ENCODE measurements at places on chromosomes 4 and X. TPM values are rescaled to one million over a fixed set of nuclear protein-coding genes. Genes with fewer than 3 reads are reported as not detected.

DNA sequence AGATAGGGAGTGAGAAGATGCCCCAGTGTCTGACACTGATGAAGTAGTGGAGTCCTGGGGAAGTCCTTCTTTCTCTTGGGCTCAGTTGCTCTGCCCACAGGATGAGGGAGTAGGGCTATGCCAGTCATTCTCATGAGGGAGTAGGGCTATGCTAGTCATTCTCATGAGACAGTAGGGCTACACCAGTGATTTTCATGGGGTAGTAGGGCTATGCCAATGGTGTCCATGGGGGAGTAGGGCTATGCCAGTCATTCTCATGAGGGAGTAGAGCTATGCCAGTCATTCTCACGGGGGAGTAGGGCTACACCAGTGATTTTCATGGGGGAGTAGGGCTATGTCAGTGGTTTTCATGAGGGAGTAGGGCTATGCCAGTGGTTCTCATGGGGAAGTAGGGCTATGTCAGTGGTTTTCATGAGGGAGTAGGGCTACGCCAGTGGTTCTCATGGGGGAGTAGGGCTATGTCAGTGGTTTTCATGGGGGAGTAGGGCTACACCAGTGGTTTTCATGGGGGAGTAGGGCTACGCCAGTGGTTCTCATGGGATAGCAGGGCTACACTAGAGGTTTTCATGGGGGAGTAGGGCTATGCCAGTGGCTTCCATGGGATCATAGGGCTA lies 43.3 kb upstream of the SOD3 start:
- no peak for DNase-seq

DNA sequence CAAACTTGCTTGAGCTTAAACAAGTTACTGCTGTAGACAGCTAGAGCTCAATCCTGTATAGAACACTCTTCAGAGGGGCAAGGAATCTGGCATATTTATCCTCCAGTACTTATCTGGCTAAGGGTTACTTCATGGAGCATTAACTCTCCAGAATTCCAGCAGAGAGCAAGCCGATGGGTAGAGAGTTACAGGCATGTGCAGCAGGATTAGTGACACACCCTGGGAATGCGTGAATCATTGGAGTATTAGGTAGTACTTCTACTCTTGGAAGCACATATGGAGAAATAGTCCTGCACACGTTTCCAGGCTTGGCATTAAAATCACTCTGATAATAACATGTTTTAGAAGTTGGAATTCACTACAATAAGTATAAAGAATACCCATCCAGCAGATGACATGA lies 35.4 kb downstream of the GRXCR1 start:
- DNase-seq = no peak

DNA sequence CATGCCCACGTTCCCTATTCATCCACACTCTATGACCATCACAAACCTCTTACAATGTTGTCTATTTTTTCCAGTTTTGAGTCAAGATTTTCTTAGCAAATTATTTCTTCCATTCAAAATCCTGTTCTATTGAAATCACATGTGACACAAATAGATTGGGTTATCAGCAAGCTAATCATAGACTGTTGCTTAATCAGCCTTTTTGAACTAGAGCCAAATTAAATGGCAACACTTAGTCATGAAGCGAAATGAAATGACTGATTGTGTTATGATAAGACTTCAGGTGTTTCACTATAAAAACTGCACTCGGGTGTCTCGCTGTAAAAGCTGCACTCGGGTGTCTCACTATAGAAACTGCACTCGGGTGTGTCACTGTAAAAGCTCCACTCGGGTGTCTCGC lies 890.0 kb upstream of the FRG1 start:
- no peak for DNase-seq

GRCh38 chr4:151250706-151251105 lies 26.3 kb upstream of the PRSS48 start:
- no peak for DNase-seq

GRCh38 chr4:166594326-166594946 lies 639.9 kb downstream of the SPOCK3 start:
- no peak for DNase-seq

GRCh38 chr4:37951461-37952352 lies 8.5 kb upstream of the PTTG2 start:
- DNase-seq = no peak

- DNase-seq = no peak
Measured at GRCh38 chr4:51895158-51895557, 52.2 kb downstream of the DCUN1D4 start.

DNA sequence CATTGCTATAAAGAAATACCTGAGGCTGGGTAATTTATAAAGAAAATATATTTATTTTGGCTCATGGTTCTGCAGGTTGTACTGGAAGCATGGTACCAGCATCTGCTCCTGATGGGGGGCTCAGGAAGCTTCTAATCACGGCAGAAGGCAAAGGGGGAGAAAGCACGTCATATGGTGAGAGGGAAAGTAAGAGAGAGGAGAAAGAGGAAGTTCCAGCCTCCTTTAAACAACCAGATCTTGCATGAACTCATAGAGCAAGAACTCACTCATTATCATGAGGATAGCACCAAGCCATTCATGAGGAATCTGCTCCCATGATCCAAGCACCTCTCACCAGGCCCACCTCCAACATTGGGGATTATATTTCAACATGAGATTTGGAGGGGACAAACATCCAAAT lies 125.0 kb upstream of the GRPR start:
- no peak for DNase-seq

DNA sequence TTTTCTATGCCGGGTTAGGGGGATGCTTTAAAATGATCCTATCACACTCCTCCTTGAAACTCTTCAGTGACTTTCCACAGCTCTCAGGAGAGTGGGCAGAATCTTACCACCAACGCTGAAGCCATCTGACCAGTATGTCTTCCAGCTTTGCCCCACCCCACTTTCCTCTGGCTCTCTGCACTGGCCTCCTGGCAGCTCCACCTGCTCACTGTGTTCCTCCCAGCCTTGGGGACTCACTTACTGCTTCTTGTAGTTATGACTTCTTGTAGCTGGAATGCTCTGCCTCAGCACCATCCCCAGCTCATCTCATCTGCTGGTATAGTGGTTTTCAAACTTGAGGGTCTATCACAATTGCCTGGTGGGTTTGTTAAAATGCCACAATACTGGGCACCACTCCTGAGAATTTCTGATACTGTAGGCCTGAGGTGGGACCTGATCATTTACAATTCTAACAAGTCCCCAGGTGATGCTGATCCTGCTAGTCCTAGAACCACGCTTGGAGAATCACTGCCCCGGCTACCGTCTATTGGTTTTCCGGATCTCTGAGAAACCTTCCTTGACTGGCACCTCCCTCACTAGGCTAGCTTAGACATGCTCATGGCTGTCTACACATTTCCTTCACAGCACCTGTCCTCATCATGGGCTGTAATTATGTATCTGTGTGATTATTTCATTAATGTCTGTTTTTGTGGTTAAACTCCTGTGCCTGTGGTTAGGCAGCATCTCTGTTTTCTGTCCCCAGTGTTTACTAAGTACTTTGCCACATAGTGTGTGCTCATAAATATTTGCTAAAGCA lies 152.2 kb downstream of the MGST2 start:
- no peak for DNase-seq

GRCh38 chr4:105967058-105967658 lies 71.9 kb downstream of the NPNT start:
- no peak for DNase-seq

DNA sequence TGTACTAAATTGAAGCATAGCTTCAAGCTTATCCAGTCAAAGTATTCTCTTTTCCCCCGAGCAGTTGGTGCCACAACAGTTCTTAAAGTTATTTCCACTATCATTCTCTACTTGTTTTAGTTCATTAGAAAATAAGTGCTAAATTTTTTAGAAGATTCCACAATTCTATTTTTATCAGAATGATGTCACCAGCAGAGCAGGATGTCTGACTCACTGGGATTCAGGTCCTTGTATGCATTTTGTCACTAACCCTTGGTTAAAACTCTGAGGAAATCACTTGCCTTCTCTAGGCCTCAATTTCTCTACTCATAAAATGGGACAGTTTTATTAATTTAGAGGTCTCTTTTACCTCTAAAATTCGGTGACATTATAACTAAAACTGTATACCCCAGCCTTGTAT lies 3.4 kb downstream of the DDX53 start:
- no peak for DNase-seq

DNA sequence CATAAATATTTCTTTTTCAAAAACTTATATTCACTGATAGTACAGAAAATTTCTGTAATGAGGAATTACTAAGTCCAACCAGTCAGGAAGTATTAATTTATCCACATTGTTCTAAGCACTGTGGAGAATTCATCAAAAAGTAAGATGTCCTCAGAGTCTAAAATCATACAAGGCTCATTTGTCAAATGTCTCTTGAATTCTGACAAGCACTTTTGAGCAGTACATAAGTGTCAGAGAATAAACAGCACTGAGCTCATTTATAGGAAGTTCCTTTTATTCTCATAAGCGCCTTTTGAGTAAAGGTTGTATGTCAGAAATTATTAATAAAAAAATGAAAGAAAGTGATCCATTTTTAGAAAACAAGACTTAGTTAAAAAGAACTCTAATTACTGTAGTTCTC lies 523.2 kb upstream of the EPHA5 start:
- no peak for DNase-seq

GRCh38 chrX:15143825-15144121 lies 126.1 kb downstream of the ASB9 start:
- no peak for DNase-seq

Gene PAGE4
- total RNA-seq = not detected

Gene SMIM10L2A
- total RNA-seq = 0.38 TPM

Gene PAGE1
- not detected for total RNA-seq

Gene ATP10D
- total RNA-seq = 13.3 TPM

Gene SPANXA2
- not detected for total RNA-seq

Gene ARHGAP24
- 57.2 TPM for total RNA-seq

Gene F9
- not detected for total RNA-seq

Gene TMEM31
- total RNA-seq = not detected

Gene RASSF6
- total RNA-seq = not detected

Gene PTCHD1
- total RNA-seq = 2.0 TPM

Gene SHISA3
- total RNA-seq = 2.3 TPM

Gene HERC5
- 4.5 TPM for total RNA-seq

Gene KCNE5
- 3.8 TPM for total RNA-seq
